Activated CD4-positive, alpha-beta T cell treated with anti-CD3 and anti-CD28 coated beads, Interleukin-2, amount 10 ng/mL, durations not matched to agents 24 days and 14 days (primary cell): ENCODE measurements at places on chromosomes 6 and 20. TPM values are rescaled to one million over a fixed set of nuclear protein-coding genes. Genes with fewer than 3 reads are reported as not detected.

Gene MOCS1
- total RNA-seq, result 0.69 and 0.96 TPM in 2 replicates

Gene ZC3H12D
- total RNA-seq, result 79.6 and 79.8 TPM in 2 replicates

Gene SIRPB1
- 0.82 and 2.8 TPM in 2 replicates for total RNA-seq

Gene RTEL1
- 60.7 and 64.7 TPM in 2 replicates for total RNA-seq

- H3K27me3 ChIP-seq, result no peaks in the 10 kb centered on the region
- no peaks in the 10 kb centered on the region for H3K36me3 ChIP-seq
Measured at GRCh38 chr6:15088904-15089568, 156.8 kb upstream of the JARID2 start.

- peaks cover 14% of the 10 kb centered on the region for H3K27me3 ChIP-seq
- H3K36me3 ChIP-seq, result no peaks in the 10 kb centered on the region
- no peak overlapping the region for H3K27ac ChIP-seq
- no peak overlapping the region for H3K4me3 ChIP-seq
- DNase-seq, result no peak
- no peaks in the 10 kb centered on the region for H3K4me1 ChIP-seq
Measured at GRCh38 chr6:19694697-19695096, 142.5 kb upstream of the ID4 start.

DNA sequence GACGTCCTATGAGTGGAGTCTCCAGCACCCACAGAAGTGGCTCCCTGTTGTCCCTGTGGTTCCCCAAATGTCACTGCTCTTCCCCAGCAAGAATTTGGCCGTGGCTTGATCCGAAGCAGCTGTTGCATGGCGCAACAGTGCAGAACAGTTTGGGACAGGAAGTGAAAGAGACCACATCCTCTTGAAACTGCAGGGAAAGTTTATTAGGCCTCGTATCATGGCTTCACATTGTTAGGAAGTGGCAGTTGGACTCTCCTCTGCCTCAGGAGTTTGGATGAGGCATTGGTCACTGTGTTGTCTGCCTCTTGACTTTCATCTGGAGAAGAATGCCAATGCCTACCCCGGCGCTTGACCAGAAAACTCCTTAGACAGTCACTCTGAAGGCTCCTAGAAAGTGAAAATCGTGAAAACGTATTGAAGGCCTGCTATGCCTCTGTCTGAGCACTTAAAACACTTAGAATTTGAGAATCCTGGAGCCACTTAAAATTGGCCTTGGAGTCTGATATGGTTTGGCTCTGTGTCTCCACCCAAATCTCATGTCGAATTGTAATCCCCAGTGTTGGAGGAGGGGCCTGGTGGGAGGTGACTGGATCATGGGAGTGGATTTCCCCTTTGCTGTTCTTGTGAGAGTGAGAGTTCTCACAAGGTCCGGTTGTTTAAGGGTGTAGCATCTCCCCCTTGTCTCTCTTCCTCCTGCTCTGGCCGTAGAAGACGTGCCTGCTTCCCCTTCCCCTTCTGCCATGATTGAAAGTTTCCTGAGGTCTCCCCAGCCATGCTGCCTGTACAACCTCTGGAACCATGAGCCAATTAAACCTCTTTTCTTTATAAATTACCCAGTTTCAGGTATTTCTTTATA lies 334.9 kb upstream of the JARID2 start:
- no peaks in the 10 kb centered on the region for H3K27me3 ChIP-seq
- peak; percentile 76 for DNase-seq
- H3K27ac ChIP-seq, result peak overlapping the region; percentile 56
- peak overlapping the region; percentile 59 for H3K4me3 ChIP-seq

- H3K36me3 ChIP-seq, result peaks cover 14% of the 10 kb centered on the region
- no peak for DNase-seq
- H3K27ac ChIP-seq, result no peak overlapping the region
- H3K4me1 ChIP-seq, result peaks cover 5% of the 10 kb centered on the region
Measured at GRCh38 chr6:170371080-170371479, 64.5 kb downstream of the FAM120B start.

DNA sequence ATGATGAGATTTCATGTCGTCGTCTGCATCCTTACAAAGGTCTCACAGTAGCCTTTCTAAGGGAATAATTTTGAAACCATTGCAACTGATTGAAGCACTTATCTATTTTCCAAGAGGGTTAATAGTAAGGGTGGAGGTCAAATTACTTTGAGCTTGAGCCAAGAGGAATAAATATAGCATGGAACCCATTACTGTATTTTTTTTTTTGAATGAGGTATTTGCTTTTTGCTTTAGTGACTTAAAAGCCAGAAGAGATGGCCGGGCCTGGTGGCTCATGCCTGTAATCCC lies 78.3 kb downstream of the SCAND1 start:
- peaks cover 21% of the 10 kb centered on the region for H3K36me3 ChIP-seq
- no peak overlapping the region for H3K4me3 ChIP-seq
- no peak for DNase-seq
- peaks cover 8% of the 10 kb centered on the region for H3K4me1 ChIP-seq
- no peaks in the 10 kb centered on the region for H3K27me3 ChIP-seq

DNA sequence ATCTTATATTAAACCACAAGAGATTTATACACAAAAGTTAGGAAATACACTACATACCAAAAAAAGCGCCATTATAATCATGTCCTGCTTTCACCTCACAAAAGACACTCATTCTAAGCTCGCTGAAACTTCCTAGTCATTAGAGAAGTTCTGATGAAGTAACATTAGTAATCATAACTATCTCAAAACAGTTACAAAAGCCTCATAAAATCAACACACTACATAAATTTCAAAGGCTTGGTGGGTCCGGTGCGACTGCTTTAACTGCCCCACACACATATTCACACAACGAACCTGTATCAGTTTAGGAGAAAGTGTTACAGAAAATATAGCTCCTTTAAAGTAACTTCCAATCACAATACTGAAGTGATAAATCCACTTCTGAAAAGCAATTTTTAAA lies 1.9 kb downstream of the PHIP start:
- peak overlapping the region; percentile 90 for H3K27ac ChIP-seq
- H3K4me3 ChIP-seq, result peak overlapping the region; percentile 95
- peaks cover 38% of the 10 kb centered on the region for H3K4me1 ChIP-seq
- peaks cover 18% of the 10 kb centered on the region for H3K36me3 ChIP-seq
- peaks cover 3% of the 10 kb centered on the region for H3K27me3 ChIP-seq
- DNase-seq, result no peak

- no peak overlapping the region for H3K27ac ChIP-seq
- peaks cover 26% of the 10 kb centered on the region for H3K27me3 ChIP-seq
- no peak overlapping the region for H3K4me3 ChIP-seq
Measured at GRCh38 chr20:59925899-59926298, 7.5 kb downstream of the SYCP2 start.

DNA sequence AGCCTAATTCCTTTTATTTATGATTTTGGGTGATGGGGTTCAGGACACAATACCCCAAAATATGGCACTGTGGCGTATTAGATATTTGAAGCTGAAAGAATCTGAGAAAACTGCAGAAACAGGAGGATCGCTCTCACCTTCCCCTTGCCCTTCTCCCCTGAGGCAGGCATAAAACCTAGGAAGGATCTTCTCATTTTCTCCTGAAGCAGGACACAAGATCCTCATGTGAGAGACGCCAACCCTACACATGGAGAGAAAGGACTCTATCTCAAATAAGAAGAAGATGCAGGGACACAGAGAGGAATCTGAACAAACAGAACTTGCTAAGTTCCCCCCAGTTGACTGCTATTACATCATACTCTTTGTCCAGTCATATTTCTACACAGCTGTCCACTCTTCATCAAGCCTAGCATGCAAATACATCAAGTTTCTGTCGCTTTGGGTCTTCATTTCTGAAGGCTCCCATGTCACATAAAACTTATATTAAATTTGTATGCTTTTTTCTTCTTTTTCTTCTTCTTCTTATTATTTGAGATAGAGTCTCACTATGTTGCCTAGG lies 109.0 kb downstream of the DTNBP1 start:
- no peak overlapping the region for H3K4me3 ChIP-seq
- no peak for DNase-seq
- no peaks in the 10 kb centered on the region for H3K27me3 ChIP-seq

DNA sequence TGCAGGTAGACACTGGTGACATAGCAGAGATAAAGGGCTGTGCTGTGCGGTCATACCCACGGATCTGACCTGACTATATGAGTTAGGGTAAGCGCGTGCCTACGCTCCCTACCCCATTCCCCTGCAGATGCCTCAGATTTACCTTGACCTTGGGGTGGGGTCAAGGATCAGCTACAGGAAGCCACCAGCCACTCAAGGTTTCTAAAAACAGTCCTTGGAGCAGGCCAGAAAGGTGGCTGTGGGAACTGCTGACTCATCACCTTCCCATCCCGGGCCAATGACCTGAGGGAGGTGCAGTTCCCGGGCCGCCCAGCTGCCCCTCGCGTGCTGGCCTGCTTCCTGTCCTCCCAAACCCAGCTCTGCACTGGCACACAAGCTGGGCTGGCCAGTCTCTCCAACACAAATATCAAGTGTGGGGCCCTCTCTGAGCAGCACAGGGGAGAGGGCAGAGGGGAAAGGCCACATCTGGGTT lies 23.0 kb downstream of the KCNK5 start:
- peaks cover 31% of the 10 kb centered on the region for H3K36me3 ChIP-seq
- DNase-seq, result no peak
- H3K4me1 ChIP-seq, result peaks cover 46% of the 10 kb centered on the region
- H3K4me3 ChIP-seq, result no peak overlapping the region

DNA sequence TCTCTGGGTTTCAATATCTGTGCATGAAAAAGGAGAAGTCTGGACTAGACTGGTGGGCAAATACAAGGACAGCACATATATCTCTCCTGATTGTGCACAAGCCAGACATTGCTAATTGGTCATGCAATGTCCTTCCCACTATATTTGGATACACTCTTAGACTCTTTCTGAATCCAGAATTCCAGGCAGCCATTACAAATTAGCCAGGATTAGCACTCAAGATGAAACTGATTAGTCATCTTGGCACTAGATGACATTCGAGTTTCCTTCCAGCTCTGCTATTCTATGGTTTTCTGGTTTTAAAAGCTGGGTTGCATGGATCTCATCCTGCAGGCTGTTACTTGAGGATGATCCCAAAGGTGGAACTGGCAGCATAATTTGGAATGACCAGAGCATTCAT lies 73.2 kb downstream of the SCP2D1 start:
- no peaks in the 10 kb centered on the region for H3K36me3 ChIP-seq
- no peaks in the 10 kb centered on the region for H3K4me1 ChIP-seq
- H3K27ac ChIP-seq, result no peak overlapping the region
- H3K4me3 ChIP-seq, result no peak overlapping the region
- H3K27me3 ChIP-seq, result peaks cover 3% of the 10 kb centered on the region
